ENCODE measurements at places on chromosomes 5 and 9.

GRCh38 chr5:115854139-115854538 lies 12.4 kb downstream of the AP3S1 start:
- no peak for DNase-seq
- peaks cover 4% of the 10 kb centered on the region for H3K36me3 ChIP-seq
- no peak overlapping the region for H3K4me3 ChIP-seq
- H3K4me1 ChIP-seq, result peaks cover 4% of the 10 kb centered on the region
- H3K27ac ChIP-seq, result no peak overlapping the region

- no peaks in the 10 kb centered on the region for H3K36me3 ChIP-seq
- H3K27ac ChIP-seq, result no peak overlapping the region
- H3K27me3 ChIP-seq, result peaks cover 4% of the 10 kb centered on the region
- no peak overlapping the region for H3K4me3 ChIP-seq
These were observed 295.2 kb downstream of the ADGRV1 start for GRCh38 chr5:90853750-90854149.

GRCh38 chr5:138274189-138274853 lies at the start of gene GFRA3:
TSS of gene GFRA3 (minus strand) at chr5:138274621. CDS start at chr5:138274424, 197 bp downstream.
- H3K4me1 ChIP-seq, result peaks cover 5% of the 10 kb centered on the region
- no peaks in the 10 kb centered on the region for H3K36me3 ChIP-seq
- no peak within 1 kb of the TSS for H3K27ac ChIP-seq
- H3K27me3 ChIP-seq, result peaks cover 10% of the 10 kb centered on the region
- H3K4me3 ChIP-seq, result peak within 1 kb of the TSS; percentile 26
- DNase-seq, result no peak

DNA sequence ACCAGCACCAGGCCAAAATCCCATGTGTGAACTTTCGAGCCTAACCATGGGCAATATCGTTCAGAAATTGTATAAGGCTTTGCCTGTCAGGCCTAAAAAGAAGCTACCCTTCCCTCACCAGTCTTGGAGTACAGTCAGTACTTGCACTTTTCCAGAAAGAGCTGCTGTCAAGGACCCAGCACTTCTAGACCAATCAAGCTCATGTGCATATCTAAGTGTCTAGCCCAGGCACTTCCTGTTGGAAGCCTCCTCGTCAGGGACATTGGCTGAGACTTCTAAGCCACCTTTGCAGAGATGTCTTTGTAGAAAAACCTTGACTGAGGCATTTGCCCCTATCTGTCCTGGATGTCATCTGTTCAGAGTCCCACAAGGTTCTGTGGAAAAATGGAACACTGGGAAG lies 1930.5 kb downstream of the EFNA5 start:
- no peaks in the 10 kb centered on the region for H3K4me1 ChIP-seq
- no peak overlapping the region for H3K4me3 ChIP-seq
- no peak overlapping the region for H3K27ac ChIP-seq
- no peaks in the 10 kb centered on the region for H3K36me3 ChIP-seq
- no peak for DNase-seq
- H3K27me3 ChIP-seq, result peaks cover 2% of the 10 kb centered on the region

DNA sequence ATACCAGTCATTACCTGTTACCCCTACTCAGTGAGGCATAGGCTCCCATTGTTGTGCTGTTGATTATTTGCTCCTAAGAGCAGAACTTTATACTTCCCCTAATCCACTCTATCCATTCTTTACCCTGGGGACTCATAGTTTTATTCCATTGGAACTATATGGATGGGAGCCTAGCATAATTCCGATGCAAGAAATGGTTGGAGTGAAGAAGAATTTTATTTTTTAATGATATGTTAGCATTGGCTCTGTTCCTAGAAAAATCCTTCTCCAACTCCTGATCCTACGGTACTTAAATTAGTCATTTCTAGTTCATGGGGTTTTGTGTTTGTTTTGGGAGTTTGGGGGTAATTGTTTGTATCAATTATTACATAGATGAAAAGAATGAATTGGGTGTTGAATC lies 191.5 kb downstream of the GOLPH3 start:
- DNase-seq, result no peak
- no peak overlapping the region for H3K4me3 ChIP-seq
- H3K4me1 ChIP-seq, result no peaks in the 10 kb centered on the region

GRCh38 chr9:112493393-112494137 lies 6.9 kb downstream of the KIAA1958 start:
- H3K36me3 ChIP-seq, result peaks cover 24% of the 10 kb centered on the region
- H3K4me3 ChIP-seq, result no peak overlapping the region
- DNase-seq, result no peak
- H3K27me3 ChIP-seq, result peaks cover 4% of the 10 kb centered on the region
- no peaks in the 10 kb centered on the region for H3K4me1 ChIP-seq

DNA sequence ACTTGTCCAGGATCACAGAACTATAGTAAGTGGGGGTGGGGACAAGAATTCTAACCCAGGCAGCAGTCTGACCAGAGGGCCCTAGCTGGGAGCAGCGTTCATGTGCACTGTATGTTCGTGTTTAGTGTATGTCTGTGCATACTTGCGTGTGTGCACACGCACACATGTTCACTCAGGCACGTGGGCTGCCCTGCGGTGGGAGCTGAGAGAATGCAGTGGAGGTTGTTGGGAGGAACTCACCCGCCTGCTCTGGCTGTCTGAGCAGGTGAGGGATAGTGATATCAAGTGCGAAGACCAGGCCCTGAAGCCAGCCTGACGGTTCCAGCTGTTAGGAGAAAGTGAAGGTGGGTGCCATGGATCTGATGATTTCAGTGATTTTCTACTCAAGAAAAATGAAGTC lies 942 bp downstream of the DCANP1 start:
- H3K4me3 ChIP-seq, result no peak overlapping the region
- H3K27ac ChIP-seq, result no peak overlapping the region
- H3K27me3 ChIP-seq, result peaks cover 3% of the 10 kb centered on the region
- no peak for DNase-seq

DNA sequence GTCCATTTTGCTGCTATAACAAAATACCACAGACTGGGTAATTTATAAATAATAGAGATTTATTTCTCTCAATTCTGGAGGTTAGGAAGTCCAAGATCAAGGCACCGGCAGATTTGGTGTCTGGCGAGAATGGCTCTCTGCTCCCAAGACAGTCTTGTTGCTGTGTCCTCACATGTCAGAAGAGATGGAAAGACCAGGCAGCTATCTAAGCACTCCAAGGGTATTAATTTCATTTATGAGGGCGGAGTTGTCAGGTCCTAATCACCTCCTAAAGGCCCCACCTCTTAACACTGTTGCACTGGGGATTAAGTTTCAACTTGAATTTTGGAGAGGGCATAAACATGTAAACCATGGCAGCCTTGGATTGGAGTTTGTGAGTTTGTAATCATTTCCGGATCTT lies 30.3 kb downstream of the ADCY2 start:
- no peak for DNase-seq
- no peaks in the 10 kb centered on the region for H3K4me1 ChIP-seq
- no peak overlapping the region for H3K27ac ChIP-seq
- peaks cover 3% of the 10 kb centered on the region for H3K27me3 ChIP-seq

- H3K27ac ChIP-seq, result no peak overlapping the region
- H3K4me1 ChIP-seq, result peaks cover 20% of the 10 kb centered on the region
These were observed 93.9 kb downstream of the LHFPL2 start for GRCh38 chr5:78554670-78555069.

- H3K27ac ChIP-seq, result no peak overlapping the region
- H3K36me3 ChIP-seq, result no peaks in the 10 kb centered on the region
- no peaks in the 10 kb centered on the region for H3K4me1 ChIP-seq
- H3K27me3 ChIP-seq, result peaks cover 4% of the 10 kb centered on the region
These were observed 378.8 kb upstream of the ZNF608 start for GRCh38 chr5:125125031-125125823.

DNA sequence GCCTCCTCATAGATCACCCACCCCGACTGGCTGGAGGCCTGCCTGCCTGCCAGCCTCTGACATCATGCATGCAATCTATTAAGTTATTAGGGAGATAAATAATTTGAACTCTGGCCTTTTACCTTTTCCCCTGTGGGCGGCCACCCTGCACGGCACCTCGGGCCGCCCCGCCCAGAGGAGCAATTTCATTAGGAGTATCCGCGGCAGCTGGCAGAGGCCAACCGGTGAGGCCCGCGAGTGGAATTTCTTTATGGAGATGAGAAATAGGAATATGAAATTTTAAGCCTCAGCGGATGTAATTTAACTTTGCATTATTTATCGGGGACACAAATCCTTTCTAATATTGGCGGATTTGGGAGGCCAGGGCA lies 22.5 kb downstream of the LHX3 start:
- no peak overlapping the region for H3K4me3 ChIP-seq
- H3K36me3 ChIP-seq, result no peaks in the 10 kb centered on the region
- H3K4me1 ChIP-seq, result no peaks in the 10 kb centered on the region
- H3K27me3 ChIP-seq, result no peaks in the 10 kb centered on the region
- no peak for DNase-seq

DNA sequence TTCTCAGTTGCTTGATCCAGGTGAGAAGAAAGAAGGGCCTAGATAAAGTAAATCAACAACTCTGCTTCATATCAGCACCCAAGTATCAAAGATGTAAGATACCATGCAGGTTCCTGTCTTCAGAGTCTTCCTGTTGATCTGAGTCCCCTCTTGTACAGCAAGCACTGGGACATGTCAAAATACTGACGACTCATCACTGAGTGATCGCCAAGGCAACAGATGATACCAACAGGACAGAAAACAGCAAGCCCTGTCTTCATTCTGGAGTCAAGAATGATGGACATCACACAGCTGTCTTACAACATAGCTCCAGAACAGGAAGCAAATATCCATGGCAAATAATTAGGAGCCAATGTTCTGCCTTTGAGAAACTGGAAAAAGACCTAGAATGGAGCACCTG lies 83.7 kb downstream of the TARS1 start:
- no peak overlapping the region for H3K27ac ChIP-seq
- H3K4me3 ChIP-seq, result no peak overlapping the region
- no peaks in the 10 kb centered on the region for H3K36me3 ChIP-seq
- peaks cover 7% of the 10 kb centered on the region for H3K27me3 ChIP-seq
- no peaks in the 10 kb centered on the region for H3K4me1 ChIP-seq

DNA sequence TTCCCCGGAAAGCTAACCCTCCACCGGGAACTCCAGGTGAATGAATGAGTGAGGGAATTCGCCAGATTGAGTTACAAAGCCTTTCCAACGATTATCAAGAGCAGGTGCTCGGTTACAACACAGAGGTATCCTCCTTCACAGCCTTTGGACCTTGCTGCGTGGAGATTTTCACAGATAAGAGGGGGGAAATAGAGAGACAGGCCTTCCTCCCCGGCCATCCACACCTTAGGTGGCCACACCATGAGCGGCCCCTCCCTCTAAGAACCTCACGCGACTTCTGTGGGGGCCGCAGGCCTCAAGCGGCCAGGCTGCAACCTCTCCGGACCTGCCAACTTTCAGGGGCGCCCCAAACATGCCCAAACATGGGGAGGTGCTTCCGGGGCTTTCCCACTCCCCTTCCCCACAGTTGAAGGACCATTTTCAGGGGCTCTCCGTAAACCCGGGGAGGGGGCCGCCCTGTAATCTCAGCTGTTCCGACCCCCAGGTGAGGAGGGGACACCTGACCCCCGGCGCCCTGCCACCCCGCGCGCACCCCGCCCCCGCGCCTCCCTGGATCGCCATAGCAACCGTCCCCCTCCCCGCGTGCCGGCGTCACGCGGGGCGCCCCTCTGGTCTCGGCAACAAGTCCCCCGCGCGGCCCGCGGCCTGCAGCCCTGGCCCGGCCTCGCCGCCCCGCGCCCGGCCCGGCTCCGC lies 603 bp downstream of the DENND1A start:
- peak overlapping the region; percentile 86 for H3K4me3 ChIP-seq
- no peaks in the 10 kb centered on the region for H3K36me3 ChIP-seq
- peak; percentile 17 for DNase-seq
- H3K27ac ChIP-seq, result peak overlapping the region; percentile 83
- peaks cover 9% of the 10 kb centered on the region for H3K27me3 ChIP-seq

DNA sequence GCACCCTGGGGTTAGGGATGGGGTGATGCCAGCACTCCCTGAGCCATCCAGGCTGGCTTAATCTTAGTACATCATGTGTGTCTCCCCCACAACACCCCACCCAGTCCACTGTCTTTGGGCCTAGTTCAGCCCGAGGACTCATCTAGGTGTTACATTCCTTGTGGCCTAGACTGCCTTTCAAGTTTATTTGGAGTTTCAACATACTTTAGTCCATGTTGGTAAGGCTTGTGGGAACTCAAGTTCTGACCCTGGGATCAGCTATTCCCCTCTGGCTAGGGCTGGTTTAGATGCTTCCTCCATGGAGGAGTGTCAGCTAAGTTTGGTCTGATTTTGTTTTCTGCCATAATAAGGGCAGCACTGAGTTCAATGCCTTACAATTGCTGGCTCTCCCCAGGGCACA lies 302.4 kb downstream of the SMARCA2 start:
- H3K36me3 ChIP-seq, result no peaks in the 10 kb centered on the region
- DNase-seq, result no peak
- no peaks in the 10 kb centered on the region for H3K4me1 ChIP-seq
- no peak overlapping the region for H3K4me3 ChIP-seq
- H3K27me3 ChIP-seq, result peaks cover 10% of the 10 kb centered on the region
- no peak overlapping the region for H3K27ac ChIP-seq

DNA sequence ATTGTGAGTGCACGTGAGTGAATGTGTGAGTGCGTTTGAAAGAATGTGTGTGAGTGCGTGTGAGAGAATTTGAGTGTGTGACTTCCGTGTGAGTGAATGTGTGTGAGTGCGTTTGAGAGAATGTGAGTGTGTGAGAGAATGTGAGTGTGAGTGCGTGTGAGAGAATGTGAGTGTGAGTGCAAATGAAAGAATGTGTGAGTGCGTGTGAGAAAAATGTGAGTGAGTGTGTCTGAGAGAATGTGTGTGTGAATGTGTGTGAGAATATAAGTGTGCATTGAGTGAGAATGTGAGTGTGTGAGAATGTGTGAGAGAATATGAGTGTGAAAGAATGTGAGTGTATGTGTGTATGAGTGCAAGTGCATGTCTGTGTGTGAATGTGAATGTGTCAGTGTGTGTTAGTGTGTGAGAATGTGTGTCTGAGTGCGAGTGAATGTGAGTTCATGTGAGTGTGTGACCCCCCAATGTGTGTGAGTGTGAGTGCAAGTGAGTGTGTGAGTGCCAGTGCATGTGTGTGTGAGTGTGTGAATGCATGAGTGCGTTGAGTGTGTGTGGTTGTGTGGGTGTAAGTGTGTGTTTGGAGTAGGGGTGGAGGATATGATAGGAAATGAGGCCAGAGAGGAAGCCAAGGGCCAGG lies 37.9 kb upstream of the LHX2 start:
- no peak for DNase-seq
- no peaks in the 10 kb centered on the region for H3K4me1 ChIP-seq
- H3K4me3 ChIP-seq, result no peak overlapping the region
- H3K27ac ChIP-seq, result no peak overlapping the region
- peaks cover 2% of the 10 kb centered on the region for H3K27me3 ChIP-seq
- no peaks in the 10 kb centered on the region for H3K36me3 ChIP-seq

DNA sequence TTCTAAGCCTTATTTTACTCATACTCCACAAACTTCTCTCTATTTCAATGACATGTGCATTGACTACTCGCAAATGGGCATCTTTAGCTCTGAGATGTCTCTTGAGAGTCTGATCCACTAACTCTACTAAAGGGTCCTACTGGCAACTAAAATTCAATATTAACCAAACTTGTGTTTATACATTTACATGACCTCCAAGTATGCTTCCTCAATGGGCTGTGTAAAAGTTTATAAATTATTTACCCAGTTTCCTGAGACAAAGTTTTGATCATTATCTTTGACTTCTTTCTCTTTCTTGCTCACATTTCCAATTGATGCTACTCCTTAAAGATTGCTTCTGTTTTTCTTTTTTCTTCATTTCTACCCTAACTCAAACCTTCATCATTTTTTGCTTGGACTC lies 510.1 kb upstream of the DAB2 start:
- DNase-seq, result no peak
- H3K4me1 ChIP-seq, result no peaks in the 10 kb centered on the region
- H3K4me3 ChIP-seq, result no peak overlapping the region
- peaks cover 3% of the 10 kb centered on the region for H3K27me3 ChIP-seq
- no peak overlapping the region for H3K27ac ChIP-seq
- H3K36me3 ChIP-seq, result no peaks in the 10 kb centered on the region

- no peaks in the 10 kb centered on the region for H3K27me3 ChIP-seq
- no peak overlapping the region for H3K4me3 ChIP-seq
- no peak for DNase-seq
These were observed 6.9 kb upstream of the SPATA9 start for GRCh38 chr5:95689680-95690079.

Measured in immature natural killer cell (primary cell).